Glutamatergic neuron (in vitro differentiated cells): ENCODE measurements at places on chromosomes 7 and 10. TPM values are rescaled to one million over a fixed set of nuclear protein-coding genes. Genes with fewer than 3 reads are reported as not detected.

LHFPL3 gene
- not detected for total RNA-seq

NDUFA5 gene
- total RNA-seq = 84.4 TPM

ZNF488 gene
- 3.3 TPM for total RNA-seq

MSMB gene
- not detected for total RNA-seq
